Left lung (tissue), 14 donors: ENCODE measurements at places on chromosomes 16 and 17. TPM values are rescaled to one million over a fixed set of nuclear protein-coding genes. Genes with fewer than 3 reads are reported as not detected.

GRCh38 chr16:71347146-71347545, 11.4 kb upstream of the CALB2 start:
- H3K4me3 ChIP-seq = no peak overlapping the region
- no peak overlapping the region for H3K27ac ChIP-seq
- H3K4me1 ChIP-seq = no peaks in the 10 kb centered on the region
- DNase-seq = no peak
- H3K36me3 ChIP-seq = no peaks in the 10 kb centered on the region

Gene HSF4
- 4.8 TPM for polyA plus RNA-seq

Gene RANGRF
- polyA plus RNA-seq = 23.7 TPM

DNA sequence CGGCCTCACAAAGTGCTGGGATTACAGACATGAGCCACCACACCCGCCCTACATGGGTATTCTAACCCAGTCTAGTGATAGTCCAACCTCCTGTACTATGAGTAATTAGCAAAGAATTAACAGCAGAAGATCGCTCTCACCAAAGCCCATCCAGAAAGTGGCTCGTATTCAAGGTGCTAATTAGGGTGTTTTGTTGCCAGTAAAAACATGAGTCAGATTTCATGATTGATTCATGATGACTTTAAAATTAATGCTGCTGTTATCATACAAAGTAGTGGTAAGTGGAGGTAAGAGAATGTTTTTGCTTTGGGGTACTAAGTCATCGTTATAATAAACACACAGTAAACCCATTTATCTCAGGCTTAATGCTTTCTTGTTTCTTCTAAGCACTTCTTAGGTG, 428.8 kb downstream of the WWOX start:
- H3K27me3 ChIP-seq = no peaks in the 10 kb centered on the region
- DNase-seq = no peak
- H3K4me1 ChIP-seq = peaks cover under 1% of the 10 kb centered on the region
- H3K4me3 ChIP-seq = no peak overlapping the region
- no peak overlapping the region for H3K27ac ChIP-seq
- no peaks in the 10 kb centered on the region for H3K36me3 ChIP-seq

Gene CEP112
- 20.0 TPM for polyA plus RNA-seq

DNA sequence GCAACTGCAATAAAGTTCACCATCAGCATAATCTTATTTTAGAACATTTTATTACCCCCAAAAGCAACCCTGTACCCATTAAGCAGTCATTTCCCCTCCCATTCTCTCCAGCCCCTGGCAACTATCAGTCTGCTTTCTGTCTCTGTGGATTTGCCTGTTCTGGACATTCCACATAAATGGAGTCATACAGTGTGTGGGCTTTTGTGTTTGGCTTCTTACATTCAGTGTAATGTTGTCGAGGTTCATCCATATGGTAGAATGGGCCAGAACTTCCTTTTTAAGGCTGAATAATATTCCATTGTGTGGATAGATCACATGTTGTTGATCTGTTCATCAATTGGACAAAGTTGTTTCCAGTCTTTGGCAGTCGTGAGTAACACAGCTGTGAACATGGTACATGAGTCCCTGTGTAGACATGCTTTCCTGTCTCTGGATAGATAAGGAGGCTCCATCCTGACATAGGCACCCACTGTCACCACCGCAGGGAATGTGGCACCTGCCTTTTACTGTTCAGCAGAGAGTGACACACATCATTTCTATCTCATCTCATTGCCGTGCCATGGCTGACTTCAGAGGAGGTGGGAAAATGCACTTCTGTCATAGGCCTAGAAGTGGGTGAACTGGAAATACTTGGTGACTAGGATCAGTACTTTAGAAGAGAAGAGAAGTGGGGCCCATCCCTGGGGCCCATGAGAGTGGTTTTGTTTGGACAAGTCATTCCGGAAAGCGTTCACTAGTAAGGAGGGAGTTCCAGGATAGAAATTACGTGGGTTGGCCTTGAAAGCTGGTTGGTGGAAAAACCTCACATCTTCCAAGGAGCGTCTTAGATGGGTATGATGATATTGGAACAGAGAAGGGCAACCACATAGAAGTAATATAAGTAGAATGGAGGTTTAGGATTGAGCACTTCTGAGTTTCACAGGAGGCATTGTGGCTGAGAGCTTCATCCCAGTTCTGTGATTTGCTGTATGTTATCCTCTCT, 25.8 kb downstream of the EPN2 start:
- no peaks in the 10 kb centered on the region for H3K36me3 ChIP-seq
- peaks cover 28% of the 10 kb centered on the region for H3K4me1 ChIP-seq
- H3K27me3 ChIP-seq = peaks cover 4% of the 10 kb centered on the region
- DNase-seq = no peak
- H3K4me3 ChIP-seq = no peak overlapping the region
- H3K27ac ChIP-seq = peak overlapping the region; percentile 75

DNA sequence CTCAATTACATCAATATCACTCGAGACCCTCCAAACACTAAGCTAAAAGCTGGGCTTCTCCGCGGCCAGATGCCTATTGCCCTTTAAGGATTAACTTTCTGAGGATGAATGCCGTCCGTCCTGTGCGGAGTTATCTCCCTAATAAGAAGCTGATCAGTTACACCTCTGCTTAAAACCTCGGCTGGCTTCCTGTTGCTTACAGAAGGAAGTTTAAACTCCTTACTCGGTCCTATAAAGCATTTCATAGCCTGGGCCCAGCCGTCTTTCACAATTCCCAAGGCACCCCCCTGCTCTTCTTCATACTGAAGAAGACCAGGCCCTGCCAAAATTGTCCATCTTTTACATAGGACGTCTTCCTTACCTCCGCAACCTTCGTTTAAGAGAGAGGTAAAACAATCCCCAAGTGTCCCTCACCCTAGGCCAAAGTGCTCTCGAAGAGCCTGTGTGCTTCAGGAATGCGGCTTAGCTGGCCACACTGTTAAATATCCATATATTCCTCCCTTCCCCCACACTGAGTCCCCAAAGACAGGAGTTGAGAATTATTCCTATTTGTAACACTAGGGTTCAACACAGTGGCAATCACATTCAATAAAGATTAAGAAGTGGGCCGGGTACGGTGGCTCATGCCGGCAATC, 112.6 kb upstream of the IRX5 start:
- no peak overlapping the region for H3K4me3 ChIP-seq
- peak; percentile 24 for DNase-seq
- H3K4me1 ChIP-seq = no peaks in the 10 kb centered on the region
- peak overlapping the region; percentile 37 for H3K27ac ChIP-seq
- H3K36me3 ChIP-seq = no peaks in the 10 kb centered on the region
- no peaks in the 10 kb centered on the region for H3K27me3 ChIP-seq

DNA sequence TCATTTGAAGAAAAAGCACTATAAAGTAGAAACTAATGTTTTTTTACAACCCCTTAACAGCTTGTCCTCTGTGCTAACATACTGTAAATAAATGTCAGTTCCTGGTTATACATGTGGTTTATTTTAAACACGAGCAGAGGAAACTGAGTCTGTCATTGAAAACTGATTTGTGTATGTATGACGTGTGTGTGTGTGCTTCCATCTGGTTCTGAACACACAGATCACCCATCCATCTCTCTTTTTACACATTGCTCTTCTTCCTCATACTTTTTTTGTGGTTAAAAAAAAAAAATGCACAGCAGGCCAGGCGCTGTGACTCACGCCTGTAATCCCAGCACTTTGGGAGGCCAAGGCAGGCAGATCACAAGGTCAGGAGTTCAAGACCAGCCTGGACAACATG, 49.5 kb downstream of the ZNF423 start:
- H3K27ac ChIP-seq = no peak overlapping the region
- no peaks in the 10 kb centered on the region for H3K27me3 ChIP-seq
- no peak overlapping the region for H3K4me3 ChIP-seq
- no peaks in the 10 kb centered on the region for H3K4me1 ChIP-seq
- DNase-seq = peak; percentile 68

GRCh38 chr17:61832463-61832862, 30.9 kb downstream of the BRIP1 start:
- H3K36me3 ChIP-seq = no peaks in the 10 kb centered on the region
- no peak overlapping the region for H3K27ac ChIP-seq
- no peaks in the 10 kb centered on the region for H3K27me3 ChIP-seq
- no peak overlapping the region for H3K4me3 ChIP-seq
- no peak for DNase-seq

DNA sequence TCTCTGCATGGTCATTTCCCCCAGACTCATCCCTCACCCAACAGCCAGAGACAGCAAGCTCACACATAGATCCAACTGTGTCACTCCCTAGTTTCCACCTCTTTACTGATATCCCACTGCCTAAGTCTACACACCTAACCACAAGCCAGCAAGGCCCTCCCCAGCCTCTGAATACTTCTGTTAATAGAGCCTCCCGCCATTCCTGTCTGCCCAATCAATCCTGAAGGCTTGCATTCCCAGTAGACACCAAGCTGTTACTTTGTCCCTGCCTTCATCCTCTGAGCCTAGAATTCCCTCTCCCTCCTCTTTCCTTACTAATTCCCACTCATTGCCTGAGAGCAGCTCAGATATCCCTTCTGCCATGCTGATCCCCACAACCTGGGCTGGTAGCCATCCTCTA, 4.7 kb downstream of the C17orf113 start:
- no peaks in the 10 kb centered on the region for H3K36me3 ChIP-seq
- no peaks in the 10 kb centered on the region for H3K27me3 ChIP-seq
- no peak overlapping the region for H3K27ac ChIP-seq
- H3K4me1 ChIP-seq = peaks cover 11% of the 10 kb centered on the region
- H3K4me3 ChIP-seq = no peak overlapping the region
- no peak for DNase-seq

Gene KRTAP1-1
- polyA plus RNA-seq = not detected

DNA sequence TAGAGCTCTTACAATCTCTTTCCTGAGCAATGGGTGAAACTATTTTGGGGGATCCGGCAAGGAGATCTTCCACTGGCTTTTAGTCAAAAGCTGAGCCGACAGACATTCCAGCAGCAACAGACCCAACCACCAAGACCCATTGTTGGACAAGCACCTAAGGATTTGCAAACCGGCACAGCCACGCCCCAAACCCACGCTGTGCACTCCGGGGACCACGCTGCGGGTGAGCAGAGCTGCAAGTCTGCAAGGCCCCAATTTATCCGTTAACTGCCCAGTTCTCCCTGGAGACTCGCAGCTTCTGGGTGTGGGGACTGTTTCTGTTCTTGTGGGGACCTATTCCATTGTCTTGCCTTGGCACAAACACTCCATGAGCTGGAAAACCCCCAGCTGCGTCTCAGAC, 45.9 kb downstream of the C16orf95 start:
- no peak overlapping the region for H3K27ac ChIP-seq
- peaks cover 6% of the 10 kb centered on the region for H3K27me3 ChIP-seq
- H3K4me1 ChIP-seq = no peaks in the 10 kb centered on the region
- no peak for DNase-seq
- no peak overlapping the region for H3K4me3 ChIP-seq

DNA sequence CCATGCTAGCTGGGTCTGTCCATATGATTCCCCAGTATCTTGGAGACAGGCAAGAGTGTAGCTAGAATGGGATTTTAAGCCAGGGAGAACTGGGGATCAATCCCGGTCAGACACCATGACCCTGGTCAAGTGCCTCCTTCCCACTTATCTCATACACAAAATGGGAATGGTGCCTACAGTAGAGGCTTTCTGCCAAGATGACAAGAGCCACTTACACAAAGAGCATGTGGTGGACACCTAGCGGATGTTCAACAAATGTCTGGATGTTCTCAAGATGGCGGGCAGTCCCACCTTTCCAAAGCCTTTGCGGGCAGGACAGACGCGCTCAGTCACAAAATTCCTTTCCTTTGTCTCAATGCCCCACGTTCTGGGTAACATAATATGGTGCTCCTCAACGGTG, 57.3 kb downstream of the MAF start:
- DNase-seq = no peak
- no peak overlapping the region for H3K4me3 ChIP-seq
- no peaks in the 10 kb centered on the region for H3K36me3 ChIP-seq
- no peaks in the 10 kb centered on the region for H3K27me3 ChIP-seq
- no peaks in the 10 kb centered on the region for H3K4me1 ChIP-seq

- H3K27me3 ChIP-seq = no peaks in the 10 kb centered on the region
- DNase-seq = no peak
- H3K4me3 ChIP-seq = no peak overlapping the region
- H3K36me3 ChIP-seq = no peaks in the 10 kb centered on the region
These were observed 53.7 kb downstream of the IQCK start for GRCh38 chr16:19771796-19772195.

- DNase-seq = no peak
- no peak overlapping the region for H3K27ac ChIP-seq
- no peaks in the 10 kb centered on the region for H3K36me3 ChIP-seq
- H3K4me3 ChIP-seq = no peak overlapping the region
- no peaks in the 10 kb centered on the region for H3K4me1 ChIP-seq
These were observed 103.1 kb upstream of the HSBP1 start for GRCh38 chr16:83704656-83705055.

DNA sequence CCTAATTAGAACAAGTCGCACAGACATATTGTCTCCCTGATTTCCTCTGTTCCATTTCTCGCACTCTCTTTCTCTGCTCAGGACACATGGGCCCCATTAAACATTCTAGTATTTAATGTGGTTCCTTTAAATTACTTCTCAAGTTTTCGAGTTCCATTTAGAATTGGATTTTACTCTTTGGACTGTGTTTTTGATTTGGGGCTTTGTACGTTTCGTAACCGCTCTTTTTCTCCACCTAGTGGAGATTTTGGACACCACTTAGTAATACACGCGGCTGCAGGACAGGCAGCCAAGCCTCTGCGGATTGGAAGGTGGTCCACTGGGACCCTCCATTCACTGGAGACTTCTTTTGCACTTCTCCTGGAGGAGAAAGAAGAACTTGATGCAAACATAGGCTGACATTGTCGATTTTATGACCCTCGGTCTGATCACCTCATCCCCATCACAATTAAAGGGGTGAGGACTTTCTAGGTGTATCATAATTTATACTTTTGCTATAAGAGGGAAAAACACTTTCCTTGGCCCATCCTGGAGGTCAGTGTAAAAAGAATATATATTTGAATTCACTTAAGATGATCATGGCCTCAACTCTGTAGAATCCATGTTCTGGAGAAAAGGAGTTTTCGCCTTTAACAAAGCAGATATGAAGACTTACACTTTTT, 85.7 kb downstream of the NOG start:
- H3K27me3 ChIP-seq = peaks cover 69% of the 10 kb centered on the region
- H3K4me3 ChIP-seq = no peak overlapping the region
- no peaks in the 10 kb centered on the region for H3K36me3 ChIP-seq
- DNase-seq = no peak
- no peak overlapping the region for H3K27ac ChIP-seq

DNA sequence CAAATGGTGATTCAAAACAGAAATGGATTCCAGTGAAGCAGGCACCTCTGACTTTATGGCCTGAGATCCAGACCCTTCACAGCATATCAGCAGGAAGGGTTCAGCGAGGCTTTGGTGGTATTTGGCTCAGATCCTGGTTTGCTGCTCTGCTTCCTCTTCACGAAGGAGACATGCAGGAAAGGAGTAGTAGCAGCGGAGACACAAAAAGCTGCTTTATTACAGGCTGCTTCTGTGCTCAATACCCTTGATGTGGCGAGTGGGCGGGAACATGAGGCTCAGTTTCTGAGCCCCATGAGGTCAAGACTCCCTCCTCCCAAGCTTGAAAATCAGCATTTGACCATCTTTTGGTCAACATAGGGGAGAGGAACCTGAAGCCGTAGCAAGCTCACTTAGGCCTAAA, 213.3 kb upstream of the AXIN2 start:
- H3K4me3 ChIP-seq = no peak overlapping the region
- no peaks in the 10 kb centered on the region for H3K27me3 ChIP-seq
- no peak overlapping the region for H3K27ac ChIP-seq
- H3K4me1 ChIP-seq = no peaks in the 10 kb centered on the region
- H3K36me3 ChIP-seq = no peaks in the 10 kb centered on the region

GRCh38 chr17:27553019-27553511, 77.9 kb upstream of the LGALS9 start:
- peaks cover 44% of the 10 kb centered on the region for H3K4me1 ChIP-seq
- no peak for DNase-seq
- no peaks in the 10 kb centered on the region for H3K36me3 ChIP-seq

GRCh38 chr17:78357177-78357586, 2.7 kb downstream of the SOCS3 start:
- H3K4me3 ChIP-seq = peak overlapping the region; percentile 96
- H3K27ac ChIP-seq = peak overlapping the region; percentile 98
- peaks cover 47% of the 10 kb centered on the region for H3K4me1 ChIP-seq
- H3K36me3 ChIP-seq = no peaks in the 10 kb centered on the region
- no peaks in the 10 kb centered on the region for H3K27me3 ChIP-seq
- peak; percentile 73 for DNase-seq
